ENCODE measurements at places on chromosomes 2 and 18.
A peak's percentile ranks its signal among the peaks of the same experiment; 100 is the strongest.

GRCh38 chr2:190810981-190811587 is 69.5 kb upstream of the GLS start:
- DNase-seq = no peak

- DNase-seq = no peak
Observed at GRCh38 chr2:230614913-230615332, 97.7 kb upstream of the CAB39 start.

- no peak for DNase-seq
Observed at GRCh38 chr18:14935210-14935609, 187.2 kb downstream of the ANKRD30B start.

DNA sequence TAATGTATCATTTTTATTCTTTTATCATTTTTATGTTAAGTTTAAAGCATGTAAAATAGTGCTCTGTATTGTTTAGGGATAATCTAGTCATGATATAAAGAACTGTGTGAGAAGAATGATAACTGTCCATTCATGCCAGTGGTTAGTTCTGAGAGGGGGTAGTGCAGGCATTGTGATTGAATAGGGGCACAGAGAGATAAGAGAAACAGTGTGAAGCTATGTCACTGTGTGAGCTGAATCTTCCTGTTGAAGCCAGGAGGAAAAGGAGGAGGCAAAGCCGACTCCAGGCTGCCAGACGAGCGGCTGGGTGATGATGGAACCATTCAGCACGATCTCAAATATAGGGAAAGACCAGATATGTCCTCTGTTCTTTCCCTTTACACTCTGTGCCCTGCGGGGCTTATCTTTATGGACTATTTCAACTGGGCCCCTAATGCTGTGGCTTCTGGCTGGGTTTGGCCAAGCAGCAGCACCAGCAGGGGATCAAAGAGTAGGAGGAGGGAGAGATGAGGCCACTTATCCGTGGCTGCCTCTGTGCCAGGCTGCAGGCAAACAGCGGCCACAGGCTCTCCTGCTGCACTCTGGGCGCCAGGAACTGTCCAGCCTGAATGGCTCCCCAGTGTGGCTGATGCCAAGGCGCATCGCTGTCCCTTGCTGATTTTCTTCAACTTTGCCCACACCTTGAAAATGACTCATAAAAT is 128.0 kb downstream of the SPP2 start:
- DNase-seq = no peak

GRCh38 chr2:101012706-101013181 is 10.7 kb downstream of the RPL31 start:
- DNase-seq = peak; percentile 47

- no peak for DNase-seq
Observed at GRCh38 chr2:20516646-20517341, 69.9 kb downstream of the RHOB start.

DNA sequence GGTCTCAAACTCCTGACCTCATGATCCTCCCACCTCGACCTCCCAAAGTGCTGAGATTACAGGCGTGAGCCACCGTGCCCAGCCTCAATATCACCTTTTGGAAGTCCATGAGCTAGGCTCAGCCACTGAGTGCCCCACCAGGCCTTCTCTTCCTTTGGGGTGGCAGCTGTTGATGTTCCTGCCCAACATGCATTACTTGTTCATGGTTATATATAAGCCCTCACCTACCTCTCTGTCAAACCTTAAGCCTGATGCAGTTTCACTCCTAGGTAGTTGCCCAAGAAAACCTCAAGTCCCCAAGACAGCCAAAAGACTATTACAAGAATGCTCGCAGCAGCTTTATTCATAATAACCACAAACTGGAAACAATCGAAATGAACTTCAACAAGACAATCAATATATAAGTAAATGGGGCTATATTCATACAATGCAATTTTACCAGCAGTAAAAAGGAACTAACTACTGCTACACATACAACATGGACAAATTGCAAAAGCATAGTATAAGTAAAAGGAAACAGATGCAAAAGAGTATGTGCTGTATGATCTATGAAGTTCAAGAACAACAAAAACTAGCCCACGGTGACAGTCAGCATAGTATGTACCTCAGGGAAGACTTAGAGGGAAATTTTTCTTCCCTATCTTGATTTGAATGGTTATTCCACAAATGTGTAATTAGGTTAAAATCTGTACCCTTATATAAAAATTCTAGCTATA is 59.6 kb upstream of the REL start:
- no peak for DNase-seq

- no peak for DNase-seq
Observed at GRCh38 chr2:197207106-197207505, 103.5 kb downstream of the ANKRD44 start.

Data from HFFc6 (cell line).